B cell (primary cell): ENCODE measurements at places on chromosomes 13 and 19. TPM values are rescaled to one million over a fixed set of nuclear protein-coding genes. Genes with fewer than 3 reads are reported as not detected.

- DNase-seq: no peak
Observed at GRCh38 chr13:101451641-101452040, 834 bp upstream of the ITGBL1 start.

DNA sequence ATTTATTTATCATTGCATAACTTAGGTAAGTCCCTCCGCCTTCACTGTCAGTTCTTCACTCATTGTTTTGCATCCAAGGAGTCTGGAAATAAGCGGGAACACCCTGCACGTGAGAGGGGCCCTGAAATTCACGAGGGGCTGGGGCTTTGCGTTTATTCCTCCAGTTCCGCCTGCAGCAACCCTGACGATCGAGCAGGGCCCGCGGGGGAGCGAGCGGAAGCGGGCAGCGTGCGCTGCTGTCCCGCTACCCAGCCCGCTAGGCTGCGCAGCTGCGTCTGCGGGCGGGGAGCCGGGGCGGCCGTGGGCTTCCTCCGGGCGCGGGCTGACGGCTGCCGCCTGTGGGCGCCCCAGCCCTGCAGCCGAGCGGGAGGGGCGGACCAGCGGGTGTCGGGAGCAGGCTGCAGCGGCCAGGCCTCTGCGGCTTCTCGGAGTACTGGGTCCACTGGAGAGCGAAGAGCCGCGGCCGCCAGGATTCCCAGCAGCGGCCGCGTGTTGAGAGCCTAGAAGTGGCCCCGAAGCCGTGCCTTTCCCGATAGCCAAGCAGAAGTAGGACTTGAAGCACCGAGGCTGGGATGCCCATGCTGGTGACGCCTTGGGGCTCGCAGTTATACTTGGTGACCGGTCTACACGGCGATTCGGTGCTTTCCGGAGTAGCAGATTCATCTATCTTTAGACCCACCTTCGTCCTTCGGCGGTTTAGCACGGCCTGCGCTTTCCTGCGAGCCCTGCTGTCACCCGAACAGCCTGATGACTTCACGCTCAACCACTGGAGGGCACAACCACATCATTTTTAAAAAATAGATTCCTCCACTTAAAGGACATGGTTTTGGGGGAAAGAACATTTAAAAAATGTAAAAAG is 32.9 kb upstream of the SACS start:
- DNase-seq: peak; percentile 77

GRCh38 chr19:13841086-13841961 is 35.6 kb upstream of the NANOS3 start:
- peak; percentile 51 for DNase-seq

DNA sequence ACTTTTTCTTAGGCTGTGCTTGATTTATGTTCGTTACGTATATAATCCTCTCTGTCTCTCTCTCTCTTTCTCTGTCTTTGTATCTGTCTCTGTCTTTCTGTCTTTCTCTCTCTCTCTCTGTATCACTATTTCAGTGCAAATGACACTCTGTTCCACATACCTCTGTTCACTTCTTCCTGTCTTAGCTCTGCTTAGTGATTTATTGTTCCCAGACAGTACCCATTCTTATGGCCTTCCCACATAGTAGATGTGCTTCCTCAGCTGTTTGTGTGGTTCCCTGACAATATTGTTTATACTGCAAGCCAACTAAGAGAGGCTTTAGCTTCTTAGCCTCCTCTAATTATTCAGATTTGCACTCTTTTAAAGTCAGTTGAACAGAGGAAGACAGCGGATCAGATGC is 1244.2 kb downstream of the DIAPH3 start:
- no peak for DNase-seq

DNA sequence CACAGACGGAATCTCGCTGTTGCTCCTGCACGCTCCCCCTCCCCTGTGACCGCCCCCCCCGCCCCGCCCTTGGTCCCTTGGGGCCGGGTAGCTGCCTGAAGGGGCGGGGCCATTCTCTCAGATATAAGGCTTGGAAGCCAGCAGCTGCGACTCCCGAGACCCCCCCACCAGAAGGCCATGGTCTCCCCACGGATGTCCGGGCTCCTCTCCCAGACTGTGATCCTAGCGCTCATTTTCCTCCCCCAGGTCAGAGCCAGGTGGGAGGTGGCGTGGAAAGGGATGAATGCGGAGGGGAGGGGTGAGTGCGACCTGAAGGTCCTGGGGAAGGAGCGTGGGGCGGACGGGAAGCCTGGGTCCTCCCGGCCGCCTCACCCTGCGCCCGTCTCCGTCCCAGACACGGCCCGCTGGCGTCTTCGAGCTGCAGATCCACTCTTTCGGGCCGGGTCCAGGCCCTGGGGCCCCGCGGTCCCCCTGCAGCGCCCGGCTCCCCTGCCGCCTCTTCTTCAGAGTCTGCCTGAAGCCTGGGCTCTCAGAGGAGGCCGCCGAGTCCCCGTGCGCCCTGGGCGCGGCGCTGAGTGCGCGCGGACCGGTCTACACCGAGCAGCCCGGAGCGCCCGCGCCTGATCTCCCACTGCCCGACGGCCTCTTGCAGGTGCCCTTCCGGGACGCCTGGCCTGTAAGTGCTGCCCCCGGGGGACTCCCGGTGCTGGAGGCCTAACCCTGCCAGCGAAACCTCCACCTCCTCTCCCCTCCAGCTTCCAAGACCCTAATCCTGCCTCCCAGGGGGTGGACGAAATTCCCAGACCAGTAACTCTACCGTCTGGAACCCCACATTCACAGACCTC is at the start of gene DLL3:
Gene DLL3 (plus strand): TSS at position 150 of the 845 bp plus-strand sequence. CDS start 28 bp downstream, at position 178.
- DNase-seq: peak; percentile 55

DNA sequence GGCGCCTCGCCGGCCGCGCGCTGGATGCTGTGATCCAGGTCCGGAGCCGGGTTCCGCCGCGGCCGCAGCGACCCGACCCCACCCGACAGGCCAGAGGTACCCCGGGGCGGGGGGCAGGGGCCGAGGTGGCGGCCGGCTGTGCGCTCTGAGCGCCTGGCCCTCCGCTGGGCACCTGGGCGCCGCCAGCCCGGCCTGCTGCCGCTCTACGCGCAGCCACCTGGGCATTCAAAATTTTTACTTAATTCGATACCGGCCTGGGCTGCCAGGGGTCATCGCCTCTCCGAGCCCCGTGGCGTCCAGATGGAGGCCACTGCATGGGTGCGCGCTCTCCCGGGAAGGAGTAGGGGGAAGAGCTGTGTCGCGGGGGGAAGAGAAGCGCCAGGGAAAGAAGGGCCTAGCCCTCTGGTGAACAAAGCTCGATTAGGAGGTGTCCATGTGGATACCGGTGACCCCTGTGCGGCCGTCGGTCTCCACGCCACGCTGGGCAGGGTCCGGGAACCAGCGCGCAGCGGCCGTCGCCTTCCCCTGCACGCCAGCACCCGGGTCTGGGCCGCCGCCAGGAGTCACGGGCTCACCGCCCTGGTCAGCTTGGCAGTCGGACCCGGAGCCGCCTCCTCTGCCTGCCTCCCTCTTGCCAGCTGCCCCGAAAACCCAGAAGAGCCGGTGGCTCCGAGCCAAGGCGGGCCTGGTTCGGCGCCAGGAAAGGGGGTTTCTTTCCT is 666 bp downstream of the BIVM start:
- no peak for DNase-seq

- DNase-seq: no peak
Observed at GRCh38 chr13:48625413-48626076, 28.2 kb upstream of the CYSLTR2 start.

DNA sequence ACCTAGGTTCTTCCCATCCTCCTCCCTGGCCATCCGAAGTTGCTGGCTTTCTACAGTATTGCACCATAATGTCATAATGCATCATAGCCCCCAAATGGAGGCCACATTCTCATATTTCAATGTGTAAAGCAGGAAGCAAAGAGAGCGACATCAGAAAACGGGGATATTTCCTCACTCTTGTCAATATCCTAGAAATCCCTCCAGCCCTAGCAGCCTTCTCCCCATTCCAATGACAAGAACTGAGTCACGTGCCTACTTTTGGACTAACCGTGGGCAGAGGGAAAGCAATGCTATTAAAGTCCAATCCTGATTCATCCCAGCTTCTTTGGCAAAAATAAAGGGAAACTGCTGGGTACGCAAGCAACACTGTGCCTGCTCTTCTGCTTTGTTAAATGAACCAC is 4.3 kb upstream of the RAP2A start:
- no peak for DNase-seq

SMAD9 gene
- not detected in 2 replicates for total RNA-seq

GZMM gene
- total RNA-seq: 0.34 TPM in 1 of 2 replicates, not detected in the other

EBI3 gene
- total RNA-seq: 11.3 and 15.6 TPM in 2 replicates

SLITRK5 gene
- not detected in 2 replicates for total RNA-seq

GRIN2D gene
- not detected in 2 replicates for total RNA-seq
